ENCODE measurements at places on chromosomes 4 and X.

- DNase-seq = peak; percentile 89
These were observed at the start of gene TIMP1 for GRCh38 chrX:47581731-47582647. Gene TIMP1 (plus strand): TSS chrX:47582436. CDS start chrX:47583416, 980 bp downstream.

GRCh38 chrX:81206476-81206875 lies 4.6 kb downstream of the SH3BGRL start:
- DNase-seq = no peak

DNA sequence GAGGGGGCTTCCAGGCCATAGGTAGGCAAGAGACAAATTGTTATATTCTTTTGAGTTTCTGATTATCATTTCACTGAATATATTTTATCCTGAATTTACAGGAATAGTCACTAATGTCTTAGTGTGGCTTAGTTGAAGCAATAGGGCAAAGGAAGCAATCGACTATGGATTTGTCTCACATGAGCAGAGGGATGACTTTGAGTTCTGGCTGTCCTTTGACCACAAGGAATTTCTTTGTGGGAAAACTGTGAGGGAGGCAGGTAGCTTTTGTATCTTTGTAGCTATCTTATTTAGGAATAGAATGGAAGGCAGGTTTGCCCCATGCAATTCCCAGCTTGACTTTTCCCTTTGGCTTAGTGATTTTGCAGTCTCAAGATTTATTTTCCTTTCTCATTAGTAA lies 207.3 kb upstream of the ANXA10 start:
- no peak for DNase-seq

- no peak for DNase-seq
These were observed 149.4 kb downstream of the APBB2 start for GRCh38 chr4:41064953-41065352.

- no peak for DNase-seq
These were observed 1049.9 kb upstream of the TENM3 start for GRCh38 chr4:181193131-181193930.
